Esophagus muscularis mucosa (tissue), 4 donors: ENCODE measurements at places on chromosomes 1 and 21. TPM values are rescaled to one million over a fixed set of nuclear protein-coding genes. Genes with fewer than 3 reads are reported as not detected.

- no peak for DNase-seq
Observed at GRCh38 chr1:21106709-21107108, 70.0 kb downstream of the EIF4G3 start.

GRCh38 chr1:157960773-157961172 lies 32.7 kb upstream of the KIRREL1 start:
- no peak for DNase-seq

The AMY1A gene
- total RNA-seq: not detected

The KCND3 gene
- total RNA-seq: 46.9 TPM

The PEF1 gene
- total RNA-seq: 93.8 TPM

The GJA4 gene
- 26.5 TPM for total RNA-seq

The SLC44A5 gene
- total RNA-seq: 0.23 TPM
